ENCODE measurements at places on chromosomes 3 and 15.

GRCh38 chr3:8879347-8879944 is 83.8 kb downstream of the RAD18 start:
- no peak for DNase-seq

- DNase-seq: peak; percentile 46
Measured at GRCh38 chr3:45554006-45554666, 40.4 kb upstream of the LIMD1 start.

GRCh38 chr3:186406669-186407635 is 44.9 kb upstream of the DGKG start:
- DNase-seq: no peak

DNA sequence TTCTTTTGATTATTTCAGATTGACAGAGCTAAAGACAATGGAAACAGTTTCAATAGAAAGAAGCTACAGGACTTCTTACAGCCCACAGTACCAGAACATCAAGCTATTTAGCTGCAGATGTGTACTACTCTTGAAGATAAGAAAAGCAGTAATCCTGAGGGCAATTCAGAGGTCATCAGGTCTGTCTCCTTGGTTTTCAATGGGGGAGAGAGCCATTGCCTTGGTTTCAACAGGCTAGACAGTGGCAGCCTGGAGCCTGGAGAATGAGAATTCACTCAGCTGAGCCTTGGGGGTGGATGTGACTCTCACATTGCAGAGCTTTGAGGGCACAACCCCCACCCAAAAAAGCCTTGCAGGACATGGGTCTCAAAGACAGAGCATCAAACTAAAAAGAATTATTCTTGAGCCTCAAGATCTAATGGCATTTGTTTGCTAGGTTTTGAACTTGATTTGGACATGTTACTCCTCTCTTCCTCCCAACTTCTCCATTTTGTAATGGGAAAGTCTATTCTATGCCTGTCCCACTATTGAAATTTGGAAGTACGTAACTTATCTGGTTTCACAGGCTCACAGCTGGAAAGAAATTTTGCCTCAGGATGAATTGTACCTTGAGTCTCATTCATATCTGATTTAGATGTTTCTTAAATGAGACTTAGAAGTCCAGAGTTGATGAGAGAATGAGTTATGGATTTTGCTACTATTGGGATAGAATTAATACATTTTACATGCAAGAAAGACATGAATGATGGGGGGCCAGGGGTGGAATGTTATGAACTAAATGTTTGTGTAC is 36.9 kb downstream of the PLSCR1 start:
- DNase-seq: no peak

GRCh38 chr3:146131616-146132410 is 29.2 kb downstream of the PLOD2 start:
- DNase-seq: no peak

DNA sequence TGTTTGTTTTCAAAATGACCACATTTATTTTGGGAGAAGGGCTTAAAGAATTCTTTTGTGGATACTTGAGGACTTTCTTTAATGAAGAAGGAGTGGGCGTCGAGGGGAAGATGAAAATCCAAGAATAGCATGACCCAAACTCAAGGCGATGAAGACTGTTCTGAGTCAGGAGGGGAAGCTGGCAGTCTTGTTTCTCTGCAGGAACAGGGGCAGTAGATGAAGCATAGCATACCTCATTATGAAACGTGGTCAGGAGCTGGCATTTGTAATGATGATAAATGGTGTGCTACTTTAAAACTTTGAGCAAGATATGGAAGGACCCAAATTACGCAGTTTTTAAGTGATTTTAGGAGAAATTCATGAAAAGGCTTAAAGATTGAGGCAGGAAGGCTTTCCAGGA is 549.0 kb downstream of the IGSF11 start:
- DNase-seq: no peak

DNA sequence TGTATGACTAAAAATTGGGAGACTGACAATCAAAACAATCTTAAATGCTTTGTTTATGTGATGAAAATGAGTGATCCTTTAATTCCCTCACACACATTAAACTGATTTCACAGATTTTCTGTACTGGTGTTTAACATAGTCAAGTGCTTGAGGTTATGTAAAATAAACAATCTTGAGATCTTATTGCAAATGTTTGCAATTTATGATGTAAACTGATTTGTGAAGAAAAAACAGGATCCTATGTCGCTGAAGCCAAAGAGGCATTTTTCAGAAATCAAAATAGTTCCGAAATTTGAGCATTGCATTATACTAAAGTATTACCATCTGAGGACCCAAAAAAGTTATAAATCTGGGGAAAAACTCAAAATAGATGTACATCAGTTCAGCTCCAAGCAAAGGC is 12.7 kb downstream of the SHOX2 start:
- no peak for DNase-seq

- no peak for DNase-seq
Measured at GRCh38 chr3:39896184-39896583, 86.8 kb downstream of the MYRIP start.

DNA sequence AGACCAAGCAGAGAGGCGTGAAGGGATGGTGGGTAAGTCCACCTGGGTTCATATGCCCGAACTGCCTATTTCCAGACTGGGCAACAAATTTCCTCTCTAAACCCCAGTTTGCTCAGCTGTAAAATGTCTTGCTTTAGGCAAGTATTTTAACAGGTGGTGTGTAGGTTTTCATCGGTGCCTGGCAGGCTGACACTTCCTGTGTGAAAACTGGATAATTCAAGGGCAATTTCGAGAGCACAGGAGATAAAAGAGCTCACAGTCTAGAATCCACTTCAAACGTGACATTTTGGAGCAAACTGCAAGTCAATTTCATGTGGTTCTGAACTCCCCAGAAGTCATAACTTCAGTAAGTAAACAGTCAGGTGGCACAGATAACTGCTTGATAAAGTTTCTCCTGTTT is 112.2 kb downstream of the OXNAD1 start:
- DNase-seq: no peak

DNA sequence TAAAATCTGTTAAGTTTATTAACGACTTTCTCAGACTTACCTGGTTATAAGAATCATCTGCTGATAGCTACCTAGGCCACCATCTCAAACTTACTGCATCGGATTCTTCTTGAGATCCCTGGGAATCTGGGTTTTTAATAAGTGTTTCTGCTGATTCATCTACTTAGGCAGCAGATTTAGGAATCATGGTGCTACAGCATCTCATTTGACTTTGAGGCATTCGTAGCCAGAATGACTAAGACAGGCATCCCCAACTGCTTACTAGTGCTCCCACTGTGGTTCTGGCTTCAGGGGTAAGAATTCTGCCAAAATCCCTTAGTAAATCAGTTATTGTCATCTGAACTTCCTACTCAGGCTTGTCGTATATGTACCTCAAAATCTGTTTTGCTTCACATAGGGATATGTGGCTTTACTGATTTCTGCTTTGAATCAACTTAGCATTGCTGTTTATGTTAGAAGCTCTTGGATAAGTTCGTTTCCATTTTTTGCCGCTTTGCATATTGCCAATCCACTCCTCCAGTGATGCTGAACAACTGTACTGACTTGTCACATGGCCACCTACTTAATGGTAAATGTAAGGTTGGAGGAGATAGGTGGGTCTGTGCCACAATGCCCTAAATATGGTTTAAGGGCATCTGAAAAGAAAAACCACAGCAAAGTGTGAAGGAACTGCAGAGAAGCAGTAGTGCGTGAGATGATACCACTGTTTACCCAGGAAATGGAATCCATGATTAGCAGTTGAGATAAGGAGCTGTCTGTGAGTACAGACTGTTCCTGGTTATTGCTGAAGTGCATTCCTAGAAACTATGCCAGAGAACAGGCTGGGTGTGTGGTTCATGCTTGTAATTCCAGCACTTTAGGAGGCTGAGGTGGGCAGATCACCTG is 60.3 kb downstream of the MAP6D1 start:
- no peak for DNase-seq

GRCh38 chr15:74829991-74830390 is 3.6 kb downstream of the CPLX3 start:
- DNase-seq: no peak

GRCh38 chr3:10667269-10667668 is 148.8 kb upstream of the SLC6A11 start:
- DNase-seq: no peak

GRCh38 chr3:152197451-152197850 is 71.3 kb upstream of the MBNL1 start:
- peak; percentile 71 for DNase-seq

DNA sequence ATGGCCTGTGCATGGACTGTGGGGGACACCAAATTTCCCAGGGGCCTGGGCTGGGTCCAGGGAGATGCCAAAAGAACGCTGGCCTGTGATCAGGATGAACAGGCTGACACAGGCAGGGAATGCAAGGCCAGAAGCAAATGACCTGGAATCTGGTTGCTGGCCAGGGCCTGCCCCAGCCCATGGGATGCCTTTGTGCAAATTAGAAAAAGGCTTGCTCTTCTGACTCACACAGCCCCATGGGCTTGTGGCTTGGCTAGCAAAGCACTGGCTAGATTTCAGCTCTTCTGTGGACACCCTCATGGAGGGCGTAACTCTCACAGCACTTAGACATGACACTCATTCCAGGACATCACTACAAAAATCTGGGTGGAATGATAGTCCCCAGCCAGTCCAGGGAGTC is 356.0 kb downstream of the SHQ1 start:
- DNase-seq: no peak
